ENCODE measurements at places on chromosomes 7 and 10.

GRCh38 chr10:11341283-11341960, 270.0 kb downstream of the USP6NL start:
- DNase-seq: no peak

DNA sequence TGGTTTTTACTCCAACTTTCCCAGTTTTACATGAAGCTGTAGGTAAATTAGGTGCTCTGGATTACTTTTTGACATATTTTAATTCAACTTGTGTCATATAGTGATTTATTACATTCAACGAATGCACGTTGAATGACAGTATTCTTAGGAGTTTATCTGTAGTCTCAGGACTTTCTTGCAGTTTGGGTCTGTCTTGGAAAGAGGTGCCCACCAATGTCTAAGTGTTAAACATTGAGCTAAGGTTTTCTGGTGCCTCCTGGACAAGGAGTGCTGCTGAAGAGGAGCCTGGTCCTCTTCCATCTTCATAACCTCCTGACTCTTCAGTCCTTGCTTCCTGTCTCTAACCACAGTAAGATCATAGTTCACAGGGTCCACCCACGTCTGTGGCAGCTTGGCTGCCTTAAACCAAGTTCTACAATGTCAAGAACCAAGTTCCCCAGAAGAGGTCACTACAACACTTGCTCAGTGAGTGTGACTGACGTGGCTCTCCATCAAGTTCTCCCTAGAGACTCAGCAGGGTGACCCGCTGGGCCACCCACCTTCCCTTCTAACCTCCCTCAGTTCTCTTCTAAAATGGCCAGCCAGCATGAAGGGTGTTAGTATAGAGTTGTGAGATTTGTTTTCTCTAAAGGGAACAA, 6.1 kb downstream of the NPY start:
- DNase-seq: no peak

DNA sequence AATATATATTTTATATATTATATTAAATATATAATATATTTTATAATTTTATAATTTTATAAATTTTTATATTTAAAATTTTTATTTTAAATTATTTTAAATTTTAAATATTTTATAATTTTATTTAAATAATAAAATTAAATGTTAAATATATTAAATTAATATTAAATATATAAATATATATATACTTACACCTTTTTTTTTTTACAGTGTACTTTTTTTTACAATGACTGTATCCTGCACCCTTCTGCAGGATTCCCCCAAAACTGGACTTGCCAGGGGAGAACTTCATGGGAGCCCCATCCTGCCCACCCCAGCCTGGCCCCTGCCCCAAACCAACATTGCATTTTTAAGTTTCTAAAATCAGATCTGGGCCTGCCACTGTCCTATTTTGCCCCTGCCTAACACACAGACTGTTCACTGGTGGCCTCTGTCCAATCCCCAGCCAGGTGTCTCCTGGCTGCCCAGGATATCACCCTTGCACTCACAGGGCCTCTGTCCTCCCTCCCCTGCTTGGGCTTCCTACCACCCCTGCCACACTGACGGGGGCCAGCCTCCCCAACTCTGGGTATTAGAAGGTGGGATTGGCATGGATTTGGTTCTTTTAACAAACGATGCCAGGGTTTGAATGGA, 138.0 kb downstream of the ADCY1 start:
- DNase-seq: no peak

GRCh38 chr10:44968091-44968490, 8.5 kb downstream of the RASSF4 start:
- no peak for DNase-seq

DNA sequence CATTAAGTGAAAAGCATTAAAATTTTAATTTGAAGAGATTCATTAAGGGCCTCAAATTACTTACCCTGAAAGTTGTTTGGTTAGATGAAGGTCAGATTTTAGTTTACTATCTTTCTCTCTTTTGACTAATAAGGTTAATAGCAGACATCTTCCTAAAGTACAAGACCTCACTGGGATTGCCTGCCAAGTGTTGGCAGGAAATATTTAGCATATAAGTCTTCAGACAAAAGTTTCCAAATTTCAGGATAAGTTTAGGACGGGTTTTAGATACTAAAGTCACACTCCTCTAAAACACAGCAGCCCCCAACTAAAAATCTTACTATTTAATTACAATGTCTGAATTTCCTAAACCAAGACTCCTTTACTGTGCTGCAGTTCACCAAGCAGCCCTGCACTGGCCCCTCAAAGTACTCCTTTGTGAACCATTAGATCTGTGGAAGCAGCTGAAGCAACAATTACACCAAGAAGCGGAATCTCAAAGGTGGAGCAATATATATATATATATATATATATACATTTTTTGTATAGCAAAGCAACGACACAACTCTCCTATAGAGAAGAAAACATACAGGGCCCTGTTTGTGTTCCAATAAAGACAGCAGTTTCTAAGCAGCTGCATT, 91.2 kb upstream of the KCNIP2 start:
- no peak for DNase-seq

DNA sequence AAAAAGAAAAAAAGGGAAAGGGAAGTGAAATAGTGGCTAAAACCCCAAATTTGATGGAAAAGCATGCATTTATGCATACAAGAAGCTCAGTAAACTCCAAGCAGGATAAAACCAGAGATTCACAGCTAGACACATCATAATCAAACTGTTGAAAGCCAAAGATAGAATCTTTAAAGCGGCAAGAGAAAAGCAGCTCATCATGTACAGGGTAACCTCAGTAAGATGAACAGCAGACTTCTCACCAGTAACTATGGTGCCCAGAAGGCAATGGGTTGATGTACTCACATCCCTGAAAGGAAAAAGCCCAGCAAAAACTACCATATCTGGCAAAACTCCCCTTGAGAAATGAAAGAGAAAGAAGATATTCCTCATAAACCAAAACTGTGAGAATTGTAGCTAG, 60.4 kb downstream of the TPST1 start:
- DNase-seq: no peak

DNA sequence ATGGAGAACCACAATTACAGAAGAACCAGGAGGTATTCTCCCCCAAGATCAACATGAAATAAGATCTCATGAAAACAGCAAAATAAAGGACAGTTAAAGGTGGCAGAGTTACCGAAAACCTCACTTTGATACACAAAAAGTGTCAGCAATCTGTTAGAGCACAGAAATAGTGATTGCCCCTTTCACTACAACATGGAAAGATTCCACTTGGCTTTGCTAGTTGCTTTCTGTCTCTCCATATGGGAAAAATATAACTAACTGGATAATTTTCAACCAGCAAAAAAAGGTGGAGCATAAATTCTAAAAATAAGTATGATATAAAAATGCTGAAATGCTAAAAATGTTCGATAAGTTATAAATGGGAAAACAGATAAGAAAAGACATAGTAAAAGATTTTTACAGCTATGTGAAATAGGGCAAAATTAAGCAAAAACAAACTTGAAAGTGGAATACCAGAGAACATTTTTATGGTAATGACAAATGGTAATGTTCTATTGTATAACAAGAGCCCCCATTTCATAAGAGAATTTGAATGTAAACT, 90.2 kb downstream of the GPR85 start:
- DNase-seq: no peak

DNA sequence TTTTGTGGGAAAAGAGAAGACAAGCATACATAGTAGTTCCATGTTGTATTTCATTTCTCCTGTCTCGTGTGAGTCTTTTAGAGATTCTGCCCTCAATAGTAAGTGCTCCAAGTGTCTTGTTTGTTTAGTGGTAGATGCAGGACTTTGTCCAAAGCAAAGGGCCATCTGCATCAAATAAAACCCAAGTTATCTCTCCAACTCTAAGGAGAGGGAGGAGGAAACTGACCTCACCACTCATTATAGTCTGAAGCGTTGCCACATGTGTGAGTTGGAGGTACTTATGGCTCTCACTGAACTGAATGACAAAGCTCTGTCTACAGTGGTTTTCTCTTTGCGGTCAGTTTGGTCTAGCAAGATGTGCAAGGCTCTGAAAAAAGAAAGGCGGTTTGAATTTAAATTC, 272.6 kb downstream of the DOCK4 start:
- peak; percentile 57 for DNase-seq

GRCh38 chr7:115789901-115790300, 240.7 kb downstream of the TFEC start:
- no peak for DNase-seq

- DNase-seq: no peak
Observed at GRCh38 chr7:80654887-80655340, 16.5 kb downstream of the CD36 start.

GRCh38 chr10:24528946-24529345, 194.7 kb downstream of the ARHGAP21 start:
- no peak for DNase-seq

DNA sequence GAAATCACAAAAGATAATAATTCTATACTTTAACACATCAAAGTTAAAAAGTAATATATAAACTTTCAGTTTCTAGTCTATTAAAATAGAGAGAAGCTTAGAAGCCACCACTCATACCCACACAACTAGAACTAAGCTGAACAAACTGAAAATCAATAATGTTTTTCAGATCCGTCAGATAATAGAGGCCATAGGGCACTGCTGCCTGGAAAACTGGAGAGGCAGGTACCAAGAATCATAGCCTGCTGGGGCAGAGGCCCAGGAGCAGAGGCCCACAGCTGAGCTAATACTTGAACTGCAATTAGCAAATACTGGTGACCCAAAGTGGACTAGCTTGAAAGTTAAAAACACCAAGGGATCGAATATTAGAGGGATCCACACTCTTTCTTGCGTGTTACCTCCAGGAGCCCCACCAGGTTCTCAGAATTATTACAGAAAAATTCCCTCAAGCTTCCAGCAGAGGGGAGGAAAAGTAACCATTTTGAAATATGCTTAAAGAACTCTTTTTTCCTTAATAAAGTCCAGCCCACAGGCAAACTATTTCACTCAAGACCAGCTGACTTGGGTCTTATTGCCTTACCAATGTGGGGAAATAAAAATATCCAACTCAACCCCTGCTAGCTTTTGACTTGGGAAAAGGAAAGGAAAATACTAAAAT, 774.1 kb upstream of the IGFBP3 start:
- DNase-seq: no peak

DNA sequence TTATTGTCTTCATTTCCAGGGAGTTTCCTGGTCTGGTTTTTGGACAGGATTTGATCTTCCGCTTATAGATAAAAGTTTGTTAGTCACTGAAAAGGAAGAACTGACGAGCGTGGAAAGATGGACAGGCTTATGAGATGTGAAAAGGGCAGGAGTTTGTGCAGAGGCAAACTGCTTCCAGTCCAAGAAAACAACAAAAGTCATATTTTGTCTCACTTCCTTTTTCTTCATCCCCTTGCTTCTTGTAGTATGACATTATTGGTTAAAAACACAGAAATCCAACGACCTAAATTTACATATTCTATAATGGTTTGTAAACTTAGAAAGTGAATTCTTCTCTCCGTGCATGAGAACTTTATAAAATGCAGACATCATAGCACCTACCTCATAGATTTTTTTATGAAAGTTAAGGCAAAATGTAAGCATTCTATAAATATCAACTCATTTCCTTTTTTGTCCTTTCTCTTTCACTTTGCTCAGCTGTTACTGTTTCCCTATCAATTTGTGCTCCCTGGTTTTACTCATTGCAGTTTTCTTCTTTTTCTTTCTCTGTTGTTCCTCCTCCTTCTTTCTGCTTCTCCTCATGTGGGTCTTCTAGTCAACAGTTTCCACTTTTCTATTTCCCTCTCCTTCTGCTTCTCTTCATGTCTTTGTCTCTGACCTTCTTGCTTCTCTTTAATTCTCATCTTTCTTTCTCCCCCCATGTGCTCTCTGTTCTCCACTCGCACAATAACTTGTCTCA, 370.2 kb downstream of the ARL4A start:
- no peak for DNase-seq

DNA sequence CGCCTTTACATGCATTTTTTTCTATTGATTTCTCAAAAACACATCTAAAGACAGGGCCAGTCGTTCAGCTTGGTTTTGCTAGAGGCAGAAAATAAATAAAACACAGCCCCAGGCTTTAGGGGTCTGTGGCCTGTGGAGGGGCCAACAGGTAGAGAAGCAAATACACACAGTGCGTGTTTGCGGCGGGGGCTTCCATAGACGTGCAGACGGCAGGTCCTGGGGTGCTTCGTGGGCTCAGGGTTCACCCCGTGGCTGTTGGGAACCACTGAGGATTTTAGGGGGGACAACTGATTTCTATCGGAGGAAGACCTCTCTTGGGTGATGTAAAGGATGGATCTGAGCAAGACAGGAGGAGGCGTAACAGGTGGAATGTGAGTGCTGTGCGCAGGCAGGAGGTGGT, 445.7 kb upstream of the FOXK1 start:
- DNase-seq: no peak

DNA sequence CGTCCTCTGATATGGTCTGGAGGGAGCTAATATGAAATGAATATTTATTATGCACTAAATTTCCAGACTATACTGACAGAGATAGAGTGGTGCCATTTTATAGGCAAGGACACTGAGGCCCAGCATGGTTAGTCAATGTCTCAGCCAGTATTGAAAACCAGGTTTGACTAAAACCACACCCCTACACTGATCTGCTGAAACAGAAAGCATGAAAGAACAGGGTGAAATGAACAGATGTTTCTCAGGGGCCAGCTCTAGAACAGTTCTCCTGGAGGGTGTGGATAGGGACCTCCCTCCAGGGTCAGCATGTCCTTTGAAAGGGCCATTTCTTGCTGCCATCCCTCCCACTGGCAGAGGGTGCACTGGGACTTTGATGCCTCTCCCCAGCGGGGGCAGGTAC, 700.5 kb downstream of the GRID1 start:
- DNase-seq: no peak

DNA sequence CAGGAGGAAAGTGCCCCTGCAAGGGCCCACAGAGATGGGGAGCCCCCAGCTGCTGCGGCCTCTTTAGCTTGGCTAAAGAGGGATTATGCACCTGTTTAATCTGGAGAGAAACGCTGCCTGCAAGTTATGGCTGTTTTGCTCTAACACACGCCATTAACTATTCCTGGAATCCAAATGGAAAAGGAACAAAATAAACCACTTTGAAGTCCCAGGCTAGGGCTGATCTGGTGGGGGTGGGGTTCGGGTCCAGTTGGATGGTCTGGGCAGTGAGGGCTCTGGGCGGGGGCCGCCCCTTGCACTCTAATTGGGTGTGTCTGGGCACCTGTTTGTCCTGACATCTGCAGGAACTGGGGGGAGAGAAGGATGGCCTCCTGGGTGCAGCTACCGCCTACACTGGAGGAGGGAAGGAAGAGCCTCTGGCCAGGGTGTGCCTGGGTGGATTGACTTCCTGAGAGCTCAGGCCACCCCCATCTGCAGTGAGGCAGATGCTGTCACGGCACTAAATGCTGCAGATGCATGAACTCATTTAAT, 300.6 kb downstream of the ZEB1 start:
- no peak for DNase-seq

Data from BJ (cell line).